ENCODE measurements at places on chromosomes 11 and 22. TPM values are rescaled to one million over a fixed set of nuclear protein-coding genes. Genes with fewer than 3 reads are reported as not detected.

SMTNL1 gene
- total RNA-seq, result 118 TPM

GPHA2 gene
- total RNA-seq, result not detected

KCTD21 gene
- 5.6 TPM for total RNA-seq

ACTN3 gene
- total RNA-seq, result 2.9 TPM

OVCH2 gene
- not detected for total RNA-seq
